ENCODE measurements at places on chromosomes 7 and 10. TPM values are rescaled to one million over a fixed set of nuclear protein-coding genes. Genes with fewer than 3 reads are reported as not detected.

DNA sequence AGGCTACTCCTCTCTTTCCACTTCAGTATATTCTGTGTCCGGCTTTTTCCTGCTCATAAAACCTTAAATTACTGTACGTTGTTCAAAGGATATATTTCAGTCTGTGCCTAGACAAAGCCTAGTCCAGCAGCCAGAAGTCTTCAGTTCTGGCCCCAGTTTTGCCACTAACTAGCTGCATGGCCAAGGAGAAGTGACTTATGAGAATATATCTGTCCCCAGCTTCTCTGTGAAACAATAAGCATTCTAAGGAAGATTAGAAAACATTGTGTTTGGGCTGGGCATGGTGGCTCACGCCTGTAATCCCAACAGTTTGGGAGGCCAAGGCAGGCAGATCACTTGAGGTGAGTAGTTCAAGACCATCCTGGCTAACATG, 105.0 kb upstream of the HDAC9 start:
- DNase-seq = no peak

DNA sequence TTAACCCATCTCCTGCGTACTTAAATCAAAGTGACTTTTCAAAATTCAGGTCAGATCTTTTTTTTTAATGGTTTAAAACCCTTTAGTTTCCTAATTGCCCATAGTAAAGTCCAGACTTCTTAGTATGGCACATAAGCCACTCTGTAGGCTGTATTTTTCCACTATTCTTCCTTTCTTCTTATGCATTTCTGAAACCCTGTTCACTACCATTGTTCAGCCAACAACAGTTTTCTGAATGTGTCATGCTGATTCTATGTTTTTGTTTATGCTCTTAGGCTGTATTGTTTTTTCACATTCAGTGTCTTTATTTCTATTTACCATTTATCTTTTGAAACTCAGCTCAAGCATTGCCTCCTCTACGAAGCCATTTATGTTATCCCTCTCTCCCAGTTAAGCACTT, 26.7 kb downstream of the CCSER2 start:
- no peak for DNase-seq

GRCh38 chr7:55020466-55020871, 1.7 kb downstream of the EGFR start:
- DNase-seq = no peak

GRCh38 chr7:42237811-42238541, 967 bp upstream of the GLI3 start:
- DNase-seq = no peak

DNA sequence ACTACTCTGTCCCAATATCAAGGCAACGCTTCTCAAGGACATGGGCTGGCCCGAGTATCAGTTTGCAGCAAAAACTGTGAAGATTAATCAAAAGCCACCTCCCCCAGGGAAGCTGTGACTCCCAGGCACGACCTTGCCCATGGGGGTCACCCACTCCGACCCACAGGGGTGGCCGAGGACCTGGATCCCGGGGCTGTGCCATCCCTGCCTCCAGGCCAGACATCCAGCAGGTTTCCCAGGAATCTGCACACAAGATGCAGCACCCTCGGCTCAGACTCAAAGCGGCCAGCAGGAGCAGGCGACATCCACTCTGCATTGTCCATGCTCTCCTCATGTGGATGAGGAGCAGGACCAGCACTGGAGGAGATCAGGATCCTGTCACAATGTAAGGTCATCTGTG, 39.8 kb downstream of the PTPRN2 start:
- DNase-seq = no peak

GRCh38 chr7:114531326-114531725, 116.7 kb downstream of the FOXP2 start:
- no peak for DNase-seq

Gene CPN1
- polyA plus RNA-seq = 3.0 TPM

GRCh38 chr10:84360637-84361365, 32.4 kb downstream of the CCSER2 start:
- no peak for DNase-seq

DNA sequence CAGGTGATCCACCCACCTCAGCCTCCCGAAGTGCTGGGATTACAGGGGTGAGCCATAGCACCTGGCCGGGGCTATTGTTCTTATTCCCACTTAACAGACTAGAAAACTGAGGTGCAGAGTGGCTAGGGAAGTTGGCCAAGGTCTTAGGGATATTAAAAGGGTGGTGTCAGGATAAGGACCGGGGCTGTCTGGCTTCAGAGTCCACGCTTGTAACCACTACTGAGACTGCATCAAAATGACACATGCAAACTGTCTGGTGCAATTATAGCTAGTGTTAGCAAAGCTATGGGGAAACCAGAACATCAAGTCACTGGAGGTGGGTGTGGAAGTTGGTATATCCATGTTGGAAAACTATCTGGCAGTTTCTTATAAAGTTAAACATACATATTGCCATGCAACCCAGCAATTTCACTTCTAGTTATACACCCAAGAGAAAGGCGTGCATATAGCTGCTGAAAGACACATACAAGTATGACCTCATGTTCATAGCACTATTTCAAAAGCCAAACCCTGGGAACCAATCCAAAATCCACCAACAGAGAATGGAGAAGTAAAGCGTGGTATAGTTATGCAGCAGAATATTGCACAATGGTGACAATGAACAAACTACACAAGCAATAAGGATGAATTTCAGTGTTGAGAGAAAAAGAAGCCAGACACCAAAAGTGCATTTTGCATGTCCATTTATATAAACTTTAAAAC, 33.9 kb upstream of the EEPD1 start:
- DNase-seq = no peak

- no peak for DNase-seq
Measured at GRCh38 chr10:96890580-96890979, 58.5 kb downstream of the LCOR start.

Gene NACAD
- 9.4 TPM for polyA plus RNA-seq

- no peak for DNase-seq
Measured at GRCh38 chr10:63256009-63256773, 123.1 kb downstream of the NRBF2 start.

DNA sequence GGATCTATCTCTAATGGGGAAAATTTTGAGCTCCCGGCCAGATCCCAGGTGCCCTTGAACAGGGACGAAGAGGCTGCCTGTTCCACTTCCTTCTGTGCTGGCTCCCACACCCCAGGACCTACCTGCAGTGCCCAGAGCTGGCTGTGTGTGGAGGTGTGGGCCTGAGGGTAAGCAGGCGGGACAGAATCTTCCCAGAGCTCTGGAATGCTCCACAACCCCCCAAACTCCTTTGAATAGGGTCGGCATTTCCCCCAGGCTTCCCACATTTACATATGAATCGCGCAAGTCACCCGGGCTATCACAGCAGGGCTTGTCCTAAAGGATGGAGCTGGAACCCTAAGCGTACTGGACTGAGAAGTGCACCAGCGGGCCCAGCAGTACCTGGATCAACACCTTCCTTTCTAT, 95.9 kb downstream of the DNMBP start:
- peak; percentile 70 for DNase-seq

Gene CYP3A4
- 0.27 TPM for polyA plus RNA-seq

Gene DNAJC12
- polyA plus RNA-seq = 12.1 TPM

GRCh38 chr7:8255680-8256655, 6.0 kb downstream of the ICA1 start:
- DNase-seq = no peak

DNA sequence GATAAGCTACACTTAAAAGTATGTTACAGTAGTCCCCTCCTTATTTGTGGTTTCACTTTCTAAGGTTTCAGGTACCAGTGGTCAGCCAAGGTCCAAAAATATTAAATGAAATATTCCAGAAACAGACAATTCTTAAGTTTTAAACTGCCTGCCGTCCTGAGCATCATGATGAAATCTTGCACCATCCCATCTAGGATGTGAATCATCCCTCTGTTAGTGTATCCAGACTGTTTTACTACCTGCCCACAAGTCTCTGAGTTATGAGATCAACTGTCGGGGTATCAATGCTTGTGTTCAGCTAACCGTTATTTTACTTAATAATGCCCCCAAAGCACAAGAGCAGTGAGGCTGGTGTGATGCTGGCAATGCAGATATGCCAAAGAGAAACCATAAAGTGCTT, 11.4 kb downstream of the KDM7A start:
- no peak for DNase-seq

Gene PRRT4
- 1.0 TPM for polyA plus RNA-seq

Gene CCDC3
- 13.5 TPM for polyA plus RNA-seq

GRCh38 chr7:106866298-106867281, 1.5 kb downstream of the PIK3CG start:
- no peak for DNase-seq

DNA sequence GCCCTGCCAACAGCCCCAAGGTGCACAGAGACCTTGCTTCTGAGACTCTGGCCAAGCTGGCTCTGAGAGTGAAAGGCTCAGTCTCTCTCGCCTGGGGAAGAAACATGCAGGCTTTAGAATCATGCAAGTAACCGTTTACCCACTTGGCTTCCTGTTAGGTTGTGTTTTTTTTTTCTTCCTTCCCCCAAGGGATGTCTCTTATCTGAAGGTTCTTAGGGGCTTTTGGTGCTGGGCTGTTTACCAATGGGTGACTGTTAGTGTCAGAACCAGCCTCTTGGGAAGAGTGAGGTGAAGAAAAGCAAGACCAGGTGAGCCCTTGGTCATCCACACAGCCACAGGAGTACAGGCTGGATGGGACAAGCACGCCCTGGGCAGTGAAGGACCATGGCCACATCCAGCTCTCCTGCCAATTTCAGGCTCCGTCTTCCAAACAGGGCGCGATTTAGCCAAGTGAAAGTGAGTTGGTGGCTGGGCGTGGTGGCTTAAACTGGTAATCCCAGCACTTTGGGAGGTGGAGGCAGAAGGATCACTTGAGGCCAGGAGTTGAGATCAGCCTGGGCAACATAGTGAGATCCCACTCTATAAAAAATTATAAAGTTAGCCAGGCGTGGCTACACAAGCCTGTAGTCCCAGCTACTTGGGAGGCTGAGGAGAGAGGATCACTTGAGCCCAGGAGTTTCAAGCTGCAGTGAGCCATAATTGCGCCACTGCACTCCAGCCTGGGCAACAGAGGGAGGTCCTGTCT, 76.3 kb upstream of the CUX1 start:
- no peak for DNase-seq

Gene IGF2BP3
- polyA plus RNA-seq = 79.2 TPM

GRCh38 chr10:21488246-21488956, 37.1 kb downstream of the SKIDA1 start:
- no peak for DNase-seq

GRCh38 chr10:96306516-96306915, 2.3 kb downstream of the DNTT start:
- DNase-seq = no peak

- no peak for DNase-seq
Measured at GRCh38 chr10:25059990-25060389, 43.6 kb downstream of the THNSL1 start.

GRCh38 chr7:91064052-91064451, 200.2 kb upstream of the FZD1 start:
- DNase-seq = no peak

Gene ACTL6B
- polyA plus RNA-seq = not detected

GRCh38 chr7:35768346-35768745, 32.5 kb upstream of the SEPTIN7 start:
- DNase-seq = no peak

DNA sequence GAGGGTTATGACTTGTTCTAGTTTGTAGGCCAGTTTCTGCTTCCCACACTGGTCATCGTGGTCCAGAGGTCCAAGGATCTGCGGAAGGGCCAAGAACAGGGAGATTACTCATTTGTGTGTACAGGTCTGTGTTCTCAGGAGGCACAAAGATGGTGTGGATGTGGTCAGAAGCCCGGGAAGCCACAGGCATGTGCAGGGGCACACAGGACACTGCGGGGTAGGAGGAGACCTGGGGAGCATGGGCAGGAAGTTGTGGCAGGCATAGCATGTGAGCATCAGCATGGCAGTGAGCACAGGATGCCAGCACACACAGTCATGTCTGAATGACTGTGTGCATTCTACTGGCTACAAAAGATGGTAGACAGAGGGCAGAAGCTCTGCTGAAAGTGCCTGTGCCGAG, 445.8 kb downstream of the PLXNA4 start:
- no peak for DNase-seq

- no peak for DNase-seq
Measured at GRCh38 chr7:22481726-22482125, 18.3 kb downstream of the STEAP1B start.

DNA sequence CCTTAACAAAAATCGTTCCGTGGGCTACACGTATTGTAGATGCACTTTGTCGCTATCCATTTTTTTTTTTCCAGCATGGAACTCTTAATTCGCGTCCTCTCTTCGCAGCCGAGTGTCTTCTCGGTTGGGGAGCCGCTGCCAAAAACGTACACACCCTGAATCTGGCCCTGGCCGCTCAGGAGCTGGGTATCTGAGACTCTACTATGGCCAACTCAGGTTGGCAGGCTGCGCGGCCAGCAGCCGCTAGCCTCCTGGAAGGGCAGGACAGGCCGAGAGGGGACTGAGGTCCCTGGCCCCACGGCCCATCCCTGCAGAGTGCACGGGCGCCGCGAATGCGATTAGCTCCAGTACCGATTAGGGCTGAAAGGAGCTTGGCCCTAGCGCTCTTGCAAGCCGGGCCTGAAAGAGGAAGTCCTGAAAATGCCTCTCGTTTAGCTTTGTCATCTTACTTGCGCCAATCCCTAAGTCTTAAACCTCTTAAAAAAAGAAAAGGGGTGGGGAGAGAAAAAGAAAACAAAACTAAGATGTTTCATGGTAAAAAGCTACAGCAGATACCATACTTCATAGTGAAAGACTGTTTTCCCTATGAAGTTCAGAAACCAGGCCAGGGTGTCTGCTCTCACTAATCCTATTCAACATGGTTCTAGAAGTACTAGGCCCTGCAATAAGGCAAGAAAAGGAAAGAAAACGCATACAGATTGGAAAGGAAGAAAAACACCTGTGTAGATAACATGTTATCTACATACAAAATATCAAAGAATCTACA, 113.2 kb upstream of the RHEB start:
- no peak for DNase-seq

DNA sequence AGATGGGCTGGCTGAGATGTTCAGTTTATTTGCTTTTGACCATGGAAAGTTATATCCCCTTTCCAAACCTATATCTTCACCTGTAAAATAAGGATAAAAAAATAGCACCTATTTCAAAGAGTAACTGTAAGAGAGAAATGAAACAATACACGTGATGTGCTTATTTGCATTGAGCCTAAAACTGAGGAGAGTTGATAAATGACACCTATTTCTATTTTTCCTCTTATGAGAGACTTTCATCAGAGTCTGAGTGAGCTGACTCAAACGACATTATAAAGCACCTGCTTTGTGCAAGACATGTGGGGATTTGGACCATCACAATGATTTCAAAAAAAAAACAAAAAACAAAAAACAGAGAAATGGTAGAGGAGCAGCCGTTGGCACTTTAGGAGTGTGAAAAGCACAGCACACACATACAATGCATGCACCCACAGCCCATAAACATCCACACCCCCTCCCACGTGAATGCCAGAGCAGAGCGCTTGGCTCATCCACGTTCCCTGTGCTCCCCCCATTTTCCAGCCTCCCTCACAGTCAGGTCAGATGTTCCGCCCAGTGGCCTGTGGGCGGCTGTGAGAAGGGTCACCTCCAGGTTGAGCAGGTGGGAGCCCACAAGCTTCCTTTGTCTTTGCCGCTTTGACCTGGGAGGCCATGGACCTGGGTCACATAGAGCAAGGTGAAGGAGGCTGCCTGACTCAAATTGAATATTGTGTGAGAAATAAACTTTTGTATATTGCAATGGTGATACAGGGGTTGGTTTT, 253.2 kb upstream of the ZNF32 start:
- DNase-seq = no peak

Measured in renal cortex interstitium (tissue), 15 donors.